Karpas-422 (cell line): ENCODE measurements at places on chromosomes 3 and 15. TPM values are rescaled to one million over a fixed set of nuclear protein-coding genes. Genes with fewer than 3 reads are reported as not detected.

KNG1 gene
- total RNA-seq, result not detected in 2 replicates

THRB gene
- total RNA-seq, result not detected in 2 replicates

COL7A1 gene
- total RNA-seq, result 0.78 and 13.0 TPM in 2 replicates

IL12A gene
- total RNA-seq, result 0.78 and 0.83 TPM in 2 replicates

CCDC13 gene
- 1.9 and 4.2 TPM in 2 replicates for total RNA-seq

CLDN16 gene
- total RNA-seq, result not detected in 2 replicates

SCN11A gene
- total RNA-seq, result 0.07 TPM in 1 of 2 replicates, not detected in the other

CPN2 gene
- total RNA-seq, result not detected in 2 replicates

AP3B2 gene
- 3.0 TPM in 1 of 2 replicates, not detected in the other for total RNA-seq

LIPH gene
- not detected in 2 replicates for total RNA-seq

USP19 gene
- 31.5 and 111 TPM in 2 replicates for total RNA-seq

CLK3 gene
- total RNA-seq, result 114 and 147 TPM in 2 replicates

TUSC7 gene
- total RNA-seq, result not detected in 2 replicates

PTPN9 gene
- 22.4 and 31.2 TPM in 2 replicates for total RNA-seq

MITF gene
- not detected in 2 replicates for total RNA-seq

TTC21A gene
- 8.7 and 9.5 TPM in 2 replicates for total RNA-seq

ANKUB1 gene
- not detected in 2 replicates for total RNA-seq

LTK gene
- 0.78 and 1.7 TPM in 2 replicates for total RNA-seq

RBP2 gene
- total RNA-seq, result not detected in 2 replicates

ITIH4 gene
- total RNA-seq, result 11.1 and 14.3 TPM in 2 replicates

GOLGA8J gene
- not detected in 2 replicates for total RNA-seq

HPS3 gene
- total RNA-seq, result 38.5 and 62.5 TPM in 2 replicates

ADAMTSL3 gene
- not detected in 2 replicates for total RNA-seq

GUCA1C gene
- total RNA-seq, result not detected in 2 replicates

ACOX2 gene
- not detected in 2 replicates for total RNA-seq

DPPA2 gene
- not detected in 2 replicates for total RNA-seq

PLSCR4 gene
- total RNA-seq, result not detected in 2 replicates

DNAH1 gene
- 2.9 and 8.3 TPM in 2 replicates for total RNA-seq

EPHA6 gene
- total RNA-seq, result not detected in 2 replicates

GPR27 gene
- total RNA-seq, result not detected in 2 replicates

FBXO40 gene
- total RNA-seq, result not detected in 2 replicates

SEMA3F gene
- total RNA-seq, result not detected in 2 replicates

IGSF10 gene
- total RNA-seq, result 0.07 TPM in 1 of 2 replicates, not detected in the other

SERPINI2 gene
- total RNA-seq, result not detected in 2 replicates

CACNA1D gene
- total RNA-seq, result not detected in 2 replicates

CFAP20DC gene
- total RNA-seq, result 0.11 TPM in 1 of 2 replicates, not detected in the other

CLSTN2 gene
- total RNA-seq, result not detected in 2 replicates

VPS8 gene
- total RNA-seq, result 77.5 and 168 TPM in 2 replicates

IL5RA gene
- total RNA-seq, result not detected in 2 replicates

XXYLT1 gene
- 7.3 and 12.0 TPM in 2 replicates for total RNA-seq

FOXB1 gene
- not detected in 2 replicates for total RNA-seq

ITIH1 gene
- not detected in 2 replicates for total RNA-seq

ST3GAL6 gene
- total RNA-seq, result not detected in 2 replicates

SV2B gene
- total RNA-seq, result 0.11 and 0.26 TPM in 2 replicates

ARID3B gene
- 9.6 and 17.7 TPM in 2 replicates for total RNA-seq

NOX5 gene
- total RNA-seq, result not detected in 2 replicates
